EL (cell line): ENCODE measurements at places on chromosomes 7 and 10.

GRCh38 chr10:60870803-60871202 lies 73.2 kb downstream of the RHOBTB1 start:
- DNase-seq = no peak

GRCh38 chr10:122577311-122577885 lies 16.8 kb downstream of the DMBT1 start:
- DNase-seq = no peak

- no peak for DNase-seq
These were observed 268.5 kb downstream of the RPS24 start for GRCh38 chr10:78301891-78302738.

DNA sequence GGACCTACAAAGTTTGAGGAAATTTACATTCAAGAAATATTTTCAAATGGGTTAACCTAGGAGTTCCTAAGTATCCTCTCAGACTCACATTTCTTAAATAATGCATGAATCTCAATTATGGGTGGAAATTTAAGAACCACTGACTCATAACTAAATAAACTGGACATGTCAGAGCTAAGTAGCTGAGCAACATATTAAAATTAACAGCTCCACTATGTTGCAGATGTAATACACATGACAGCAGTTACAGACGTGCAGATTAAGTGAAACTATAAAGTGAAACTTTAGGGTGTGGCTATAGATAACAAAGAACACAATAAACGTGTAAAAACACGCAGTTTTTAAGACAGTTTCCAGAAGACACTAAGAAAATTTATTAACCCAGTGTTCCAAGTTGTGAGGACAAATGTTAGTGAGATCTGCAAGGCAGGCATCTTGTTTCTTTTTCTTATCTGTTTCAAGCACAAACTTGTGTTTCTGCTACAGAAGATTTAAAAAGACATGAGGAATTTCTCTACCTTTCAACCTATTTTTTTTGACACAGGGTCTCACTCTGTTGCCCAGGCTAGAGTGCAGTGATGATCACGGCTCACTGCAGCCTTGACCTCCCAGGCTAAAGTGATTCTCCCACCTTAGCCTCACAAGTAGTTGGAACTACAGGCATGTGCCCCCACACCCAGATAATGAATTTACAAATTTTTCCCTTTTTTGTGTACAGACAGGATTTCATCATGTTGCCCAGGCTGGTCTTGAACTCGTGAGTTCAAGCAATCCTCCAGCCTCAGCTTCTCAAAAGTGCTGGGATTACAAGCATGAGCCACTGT lies 25.3 kb downstream of the DNMBP start:
- DNase-seq = peak; percentile 46

GRCh38 chr10:14062528-14063260 lies 268.0 kb downstream of the FRMD4A start:
- no peak for DNase-seq

DNA sequence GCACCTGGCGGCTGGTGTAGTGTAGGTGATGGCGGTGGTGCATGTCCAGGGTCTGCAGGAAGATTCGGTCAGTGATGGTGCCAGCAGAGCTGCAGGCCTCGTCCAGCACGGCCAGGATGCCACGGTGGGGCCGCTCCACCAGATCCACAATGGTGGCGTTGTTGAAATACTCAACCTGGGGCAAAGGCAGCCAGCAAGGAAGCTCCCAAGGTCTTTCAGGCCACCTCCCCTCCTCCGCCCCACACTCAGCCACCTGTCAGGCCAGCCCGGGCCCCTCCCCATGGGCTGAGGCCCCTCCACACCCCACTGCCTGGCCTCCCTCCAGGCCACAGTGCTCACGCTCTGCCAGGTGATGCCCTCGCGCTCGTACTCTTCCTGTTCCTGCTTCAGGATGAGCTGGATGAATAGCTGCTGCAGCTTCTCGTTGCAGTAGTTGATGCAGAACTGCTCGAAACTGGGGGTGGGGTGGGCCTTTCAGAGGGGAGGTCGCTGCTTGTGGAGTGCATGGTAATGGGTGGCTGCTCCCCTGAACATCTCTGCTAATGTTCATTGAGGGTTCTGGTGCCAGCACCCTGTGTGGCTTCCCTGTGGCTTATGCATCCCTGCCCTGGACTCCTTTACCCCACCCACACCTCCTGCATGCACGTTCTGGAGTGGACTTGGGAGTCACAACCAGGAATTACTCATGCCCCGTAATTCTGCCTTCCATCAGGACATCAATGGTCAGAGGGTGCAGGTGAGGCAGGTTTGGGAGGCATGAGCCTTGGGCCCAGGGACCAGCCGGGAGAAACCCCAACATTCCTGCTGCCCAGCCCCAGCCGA lies 8.9 kb downstream of the MYO1G start:
- DNase-seq = no peak

DNA sequence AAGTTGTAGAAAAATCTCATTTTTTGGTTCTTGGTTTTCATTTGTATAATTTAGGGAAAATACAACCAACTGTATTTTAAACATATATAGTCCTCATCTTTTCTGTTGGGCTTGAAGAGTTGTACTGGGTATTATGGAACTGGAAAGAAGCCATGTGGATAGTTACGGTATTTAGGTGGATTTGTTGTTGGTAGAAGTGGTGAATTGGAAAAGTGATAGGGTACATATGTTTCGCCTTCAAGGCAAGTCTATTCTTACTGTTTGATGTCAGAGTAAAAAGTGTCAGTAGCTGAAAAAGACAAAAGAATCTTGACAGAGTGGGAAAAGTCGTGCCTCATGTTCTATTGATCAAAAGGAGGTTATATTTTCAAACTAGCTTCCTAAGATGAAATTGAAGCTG lies 64.6 kb downstream of the GBF1 start:
- no peak for DNase-seq

GRCh38 chr10:72524489-72524888 lies 101.4 kb downstream of the MICU1 start:
- DNase-seq = no peak

DNA sequence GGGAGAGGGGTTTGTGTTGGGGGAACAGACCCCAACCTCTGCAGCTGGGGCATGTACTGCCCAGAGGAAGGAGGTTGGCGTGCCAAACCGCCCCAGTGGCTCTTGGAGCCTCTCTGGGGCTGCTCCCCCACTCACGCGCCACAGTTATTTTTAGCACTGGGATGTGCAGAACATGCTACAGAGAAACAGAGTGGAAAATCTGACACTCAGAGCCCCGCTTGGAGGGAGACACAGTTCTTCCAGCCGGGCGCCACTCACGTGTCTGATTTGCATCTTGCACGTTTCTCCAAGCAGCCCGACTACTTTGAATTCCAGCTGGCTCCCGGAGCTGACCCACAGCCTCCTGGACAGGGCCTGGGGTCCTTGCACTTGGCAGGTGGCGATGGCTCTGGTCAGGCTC lies 182.0 kb downstream of the RPS24 start:
- no peak for DNase-seq

GRCh38 chr7:8931906-8932646 lies 498.7 kb downstream of the NXPH1 start:
- DNase-seq = no peak

GRCh38 chr10:132443983-132444876 lies 47.2 kb downstream of the PWWP2B start:
- DNase-seq = no peak

- DNase-seq = no peak
These were observed 53.8 kb upstream of the PFKFB3 start for GRCh38 chr10:6148908-6149307.

DNA sequence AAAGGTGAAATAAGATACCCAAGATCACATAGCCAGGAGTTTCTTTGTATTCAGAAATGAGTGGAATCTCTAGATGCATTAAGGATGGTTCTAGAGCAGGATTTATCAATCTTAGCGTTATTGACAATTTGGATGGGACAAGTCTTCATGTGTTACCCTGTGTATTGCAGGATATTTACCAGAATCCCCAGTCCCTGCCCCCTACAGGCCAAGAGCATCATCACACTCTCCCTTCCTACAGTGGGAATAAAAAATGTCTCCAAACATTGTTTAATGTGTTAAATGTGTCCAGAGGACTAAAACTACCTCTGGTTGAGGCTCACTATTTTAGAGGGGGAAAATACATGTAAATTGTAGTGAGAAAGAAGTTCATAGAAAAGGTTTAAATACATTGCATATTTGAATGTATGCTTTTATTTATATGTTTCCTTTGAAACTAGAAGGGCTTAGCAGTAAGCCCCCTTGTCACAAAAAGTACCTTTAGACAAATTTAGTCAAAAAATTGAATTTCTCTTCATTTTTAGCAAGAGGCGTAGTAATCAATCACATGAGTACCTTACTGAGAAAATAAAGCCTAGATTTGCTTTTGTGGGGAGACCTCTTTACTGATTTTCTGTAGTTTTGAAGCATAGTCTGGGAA lies 141.2 kb downstream of the MLLT10 start:
- peak; percentile 41 for DNase-seq

DNA sequence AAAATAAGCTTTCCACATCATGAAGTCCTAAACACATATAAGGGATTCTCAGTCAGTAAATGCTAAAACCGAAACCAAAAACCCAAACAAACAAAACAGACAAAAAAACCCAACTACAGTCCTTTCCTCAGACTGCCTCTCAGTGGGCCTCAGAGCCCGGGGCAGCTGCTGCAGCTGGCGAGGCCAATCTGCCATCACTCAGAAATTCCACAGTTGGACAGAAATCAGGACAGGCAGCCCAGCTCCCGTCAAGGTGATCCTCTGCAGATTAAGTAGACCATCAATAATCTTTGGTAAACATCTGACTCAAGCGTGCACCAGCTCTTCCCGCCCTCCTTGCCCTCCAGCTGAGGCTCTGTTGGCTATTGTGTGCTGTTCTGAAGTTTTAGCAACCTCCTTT lies 142.2 kb downstream of the ATXN7L1 start:
- DNase-seq = no peak

DNA sequence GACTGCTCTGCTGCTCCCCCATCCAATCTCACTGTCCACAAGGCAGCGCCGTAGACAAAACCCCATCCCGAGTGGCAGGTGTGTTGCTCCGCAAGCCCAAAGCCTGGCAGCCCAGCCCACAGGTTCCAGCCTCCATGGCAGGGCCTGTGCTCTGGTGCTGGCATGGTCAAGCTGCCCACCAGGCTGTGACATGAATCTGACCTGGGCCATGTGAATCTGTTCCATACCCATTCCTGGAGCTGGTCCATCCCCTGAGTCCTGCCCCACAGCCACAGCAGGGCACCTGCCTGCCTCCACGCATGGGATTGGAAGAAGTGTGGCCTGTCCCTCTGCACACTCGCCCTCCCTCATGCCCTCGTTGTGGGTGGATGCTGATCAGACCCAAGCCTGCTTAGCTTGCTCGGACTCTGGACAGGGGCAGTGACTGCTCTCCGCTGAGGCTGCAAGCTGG lies 128.8 kb downstream of the PTPN20 start:
- no peak for DNase-seq

DNA sequence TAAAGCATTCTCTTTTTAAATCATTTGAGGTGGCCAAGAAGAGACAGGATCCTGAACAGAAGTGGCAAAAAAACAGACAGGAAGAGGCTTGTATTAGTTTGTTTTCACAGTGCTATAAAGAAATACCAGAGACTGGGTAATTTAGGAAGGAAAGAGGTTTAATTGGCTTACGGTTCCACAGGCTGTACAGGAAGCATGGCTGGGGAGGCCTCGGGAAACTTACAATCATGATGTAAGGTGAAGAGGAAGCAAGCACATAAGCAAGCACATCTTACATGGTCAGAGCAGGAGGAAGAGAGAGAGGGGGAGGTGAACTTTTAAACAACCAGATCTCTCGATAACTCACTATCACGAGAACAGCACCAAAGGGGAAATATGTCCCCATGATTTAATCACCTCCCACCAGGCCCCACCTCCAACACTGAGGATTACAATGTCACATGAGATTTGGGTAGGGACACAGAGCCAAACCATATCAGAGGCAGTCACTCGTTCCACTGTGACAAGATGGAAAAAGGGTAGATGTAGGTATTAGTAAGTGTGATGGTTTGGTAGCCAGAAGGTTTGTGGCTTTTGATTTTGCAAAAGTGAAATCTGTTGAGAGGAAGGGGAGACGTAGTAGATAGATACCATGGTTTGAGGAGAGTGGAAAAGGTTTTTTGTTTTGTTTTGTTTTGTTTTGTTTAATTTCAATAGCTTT lies 5.1 kb downstream of the MSRB2 start:
- no peak for DNase-seq

GRCh38 chr7:151754142-151754590 lies 122.7 kb downstream of the PRKAG2 start:
- peak; percentile 99 for DNase-seq

DNA sequence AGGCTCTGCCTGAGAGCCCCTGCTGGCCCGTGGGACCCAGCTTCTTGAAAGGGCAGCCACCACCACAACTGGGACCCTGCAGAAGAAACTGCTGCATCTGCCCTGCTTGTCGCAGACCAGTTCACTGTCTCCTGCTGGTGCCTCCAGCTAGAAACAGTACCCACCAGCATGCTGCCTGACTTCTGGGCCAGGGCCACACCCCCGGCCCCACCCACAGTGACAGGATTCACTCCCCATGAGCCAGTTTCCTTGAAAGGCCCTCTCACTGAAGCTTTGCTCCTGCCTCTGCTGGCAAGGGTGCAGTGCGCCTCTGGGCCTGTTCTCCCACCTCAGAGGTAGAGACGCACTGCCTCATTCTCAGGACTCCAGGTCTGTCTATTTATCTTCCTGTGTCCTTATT lies 32.4 kb downstream of the ANXA11 start:
- no peak for DNase-seq

DNA sequence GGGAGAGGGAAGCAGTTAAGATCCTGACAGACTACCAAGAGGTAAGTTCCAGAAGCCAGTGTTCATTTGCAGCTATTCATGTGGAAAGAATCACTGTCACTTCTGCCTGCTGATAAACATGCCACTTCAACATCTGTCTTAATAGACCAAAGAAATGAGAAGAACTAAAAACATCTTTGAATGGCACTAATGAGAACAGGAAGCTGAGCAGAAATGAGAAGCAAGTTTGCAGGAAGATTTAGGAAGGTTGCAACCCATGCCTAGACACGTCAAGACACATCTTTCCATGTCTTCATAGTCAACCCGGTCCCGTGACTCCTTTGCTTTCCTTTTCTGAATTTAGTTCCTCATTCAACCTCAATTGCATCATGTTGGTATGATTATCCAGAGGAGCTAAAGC lies 180.0 kb downstream of the PDE1C start:
- DNase-seq = no peak

DNA sequence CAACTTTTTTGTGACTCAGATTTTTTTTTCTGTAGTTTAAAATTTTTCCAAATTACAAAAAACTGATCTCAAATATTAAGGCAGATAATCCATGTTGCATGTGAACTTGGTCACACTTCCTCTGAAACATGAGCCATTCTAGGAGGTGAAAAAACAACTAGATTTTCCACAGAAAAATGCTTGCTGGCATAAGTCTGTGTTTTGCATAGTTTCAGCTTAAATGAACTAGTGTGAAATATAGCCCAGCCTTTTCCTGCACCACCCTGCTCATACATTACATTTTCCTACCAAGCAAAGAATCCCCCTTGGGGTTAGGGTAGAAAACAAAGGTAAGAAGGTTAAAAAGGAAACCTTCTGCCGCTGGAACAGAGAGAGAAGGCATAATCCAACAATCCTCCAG lies 48.2 kb downstream of the SLC25A13 start:
- no peak for DNase-seq

DNA sequence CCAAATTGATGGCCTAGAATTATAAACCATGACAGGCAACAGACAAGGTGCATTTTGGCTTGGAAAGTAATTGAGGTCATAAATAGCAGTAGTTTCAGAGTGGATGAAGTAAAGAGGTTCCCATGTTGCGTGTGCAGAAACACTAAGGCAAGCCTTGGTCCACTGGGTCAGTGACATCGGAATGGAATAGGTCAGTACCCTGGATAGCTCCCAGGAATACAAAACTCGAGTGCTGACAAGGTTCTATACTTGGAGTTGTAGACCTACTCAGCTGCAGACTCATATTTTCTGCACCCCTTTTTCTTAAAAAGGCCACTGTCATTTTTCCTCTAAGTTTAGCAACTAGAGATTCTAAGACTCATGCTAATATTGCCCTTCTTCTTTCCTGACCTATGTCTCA lies 132.8 kb downstream of the DYNC1I1 start:
- DNase-seq = no peak
